CD4-positive, alpha-beta T cell (primary cell): ENCODE measurements at places on chromosomes 7 and 10.
A peak's percentile ranks its signal among the peaks of the same experiment; 100 is the strongest.

- DNase-seq = no peak
These were observed 15.4 kb downstream of the PIP4K2A start for GRCh38 chr10:22698941-22699440.

GRCh38 chr10:101609481-101609880, 21.4 kb downstream of the DPCD start:
- DNase-seq = no peak

DNA sequence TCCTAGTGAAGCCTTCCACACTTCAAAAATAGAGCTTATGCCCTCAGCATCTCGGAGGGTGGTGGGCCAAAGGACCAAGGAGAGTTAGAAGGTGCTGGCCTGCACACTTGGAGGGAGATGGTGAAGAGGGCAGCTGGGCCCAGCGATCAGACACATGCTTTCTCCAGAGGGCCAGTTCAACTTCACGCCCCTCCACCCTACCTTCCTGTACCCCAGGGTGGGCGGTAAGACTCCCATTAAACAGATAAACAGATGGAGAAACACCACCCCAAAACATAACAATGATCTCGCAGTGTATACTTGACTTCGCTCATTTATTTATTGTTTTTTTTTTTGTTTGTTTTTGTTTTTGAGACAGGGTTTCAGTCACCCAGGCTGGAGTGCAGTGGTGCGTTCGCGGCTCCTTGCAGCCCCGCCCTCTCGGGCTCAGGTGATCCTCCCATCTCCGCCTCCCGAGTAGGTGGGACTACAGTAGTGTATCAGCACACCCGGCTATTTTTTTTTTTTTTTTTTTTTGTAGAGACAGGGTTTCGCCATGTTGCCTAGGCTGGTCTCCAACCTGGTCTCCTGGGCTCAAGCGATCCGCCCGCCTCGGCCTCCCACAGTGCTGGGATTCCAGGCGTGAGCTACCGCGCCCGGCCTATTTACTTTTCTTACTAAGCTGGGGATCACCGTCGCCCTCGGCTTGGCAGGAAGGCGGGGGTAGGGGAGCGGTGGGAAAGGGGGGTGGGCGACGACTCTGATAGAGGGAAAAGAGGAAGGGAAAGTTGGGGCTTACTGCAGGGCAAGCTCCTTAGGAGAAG, 1.8 kb downstream of the C10orf95 start:
- peak; percentile 95 for DNase-seq

DNA sequence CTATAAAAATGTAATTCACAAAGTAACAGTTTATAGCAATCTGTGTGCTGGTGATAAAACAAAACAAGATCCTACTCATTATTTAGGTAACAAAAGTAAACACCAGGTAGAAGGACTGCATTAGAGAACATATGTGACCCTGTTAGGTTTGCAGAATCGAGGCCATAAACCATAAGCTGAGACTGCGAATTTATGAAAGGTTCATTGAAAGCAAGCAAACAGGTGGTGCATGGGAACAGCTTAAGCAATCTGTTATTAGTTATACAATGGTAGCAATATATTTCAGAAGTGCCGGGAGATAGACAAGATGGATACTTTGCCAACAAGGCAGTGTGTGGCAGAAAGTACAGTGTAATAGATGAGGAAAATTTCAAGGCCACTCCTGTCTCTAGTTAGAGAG, 23.5 kb upstream of the FAM133B start:
- DNase-seq = no peak

DNA sequence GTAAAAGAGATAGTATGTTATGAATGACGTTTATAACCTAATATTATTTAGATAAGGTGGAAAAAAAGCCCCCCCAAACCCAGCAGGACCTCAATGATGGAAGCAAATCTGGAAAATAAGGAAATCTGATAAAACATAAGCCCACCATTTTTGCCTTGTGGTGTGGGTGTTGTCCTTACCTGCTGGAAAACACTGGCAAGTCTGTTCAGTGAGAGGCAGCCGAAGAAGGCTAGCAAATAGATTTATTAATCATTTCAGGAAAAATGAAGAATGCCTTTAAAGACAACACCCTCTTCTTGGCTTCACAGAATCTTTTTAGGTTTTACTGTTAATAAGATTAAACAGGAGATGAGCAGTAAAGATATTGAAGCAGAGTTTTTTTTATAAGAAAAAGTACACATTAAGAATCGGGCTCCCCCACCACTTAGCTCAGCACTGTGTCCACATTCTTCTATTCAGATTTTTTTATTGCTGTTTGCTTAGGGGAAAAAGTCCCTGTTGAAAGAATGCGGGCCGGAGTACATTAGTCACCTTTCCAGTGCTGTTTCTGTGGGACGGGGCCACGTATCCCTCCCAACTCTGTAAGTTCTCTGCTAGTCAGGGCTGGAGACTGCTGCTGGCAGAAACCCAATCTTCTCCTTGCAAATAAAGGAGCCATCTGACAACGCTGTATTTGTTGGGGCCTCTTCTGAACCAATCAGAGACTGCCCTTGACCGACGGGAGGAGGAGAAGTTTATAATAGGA, 104.1 kb downstream of the EVX1 start:
- DNase-seq = no peak

DNA sequence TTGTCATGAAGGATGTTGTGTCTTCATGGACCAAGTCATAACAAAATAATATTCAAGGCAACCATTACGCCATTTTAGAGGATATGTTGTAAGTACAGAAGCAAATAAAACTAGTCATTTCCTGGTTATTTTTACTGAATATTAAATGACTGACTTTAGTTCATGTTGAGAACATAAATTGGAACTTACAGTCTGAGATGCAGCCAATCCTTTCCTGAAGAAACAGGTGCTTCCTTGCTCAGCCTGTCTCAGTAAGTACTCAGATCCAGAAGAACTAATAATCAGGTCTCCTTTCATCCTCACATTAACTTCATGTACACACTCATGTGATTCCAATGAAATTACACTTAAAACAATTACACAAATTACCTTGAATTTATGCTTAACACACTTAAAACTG, 12.3 kb downstream of the SEMA3A start:
- DNase-seq = no peak

DNA sequence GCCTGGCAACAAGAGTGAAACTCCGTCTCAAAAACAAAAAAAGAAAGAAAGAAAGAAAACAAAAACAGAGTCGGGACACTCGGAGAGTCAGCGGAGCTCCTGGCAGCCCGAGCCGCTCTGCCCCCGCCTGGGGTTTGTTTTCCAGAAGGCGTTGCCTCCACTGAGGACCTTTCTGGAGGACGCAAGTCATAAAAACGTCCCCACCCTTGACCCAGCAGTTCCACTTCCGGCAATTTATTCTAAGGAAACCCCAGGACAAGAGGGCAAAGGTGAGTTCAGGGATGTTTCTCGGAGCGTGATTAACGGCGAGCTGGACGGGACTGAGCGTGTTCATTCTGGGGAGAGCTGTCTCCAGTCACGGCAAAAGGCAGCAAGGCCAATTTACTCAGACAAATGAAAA, 27.0 kb upstream of the SUN1 start:
- DNase-seq = no peak

DNA sequence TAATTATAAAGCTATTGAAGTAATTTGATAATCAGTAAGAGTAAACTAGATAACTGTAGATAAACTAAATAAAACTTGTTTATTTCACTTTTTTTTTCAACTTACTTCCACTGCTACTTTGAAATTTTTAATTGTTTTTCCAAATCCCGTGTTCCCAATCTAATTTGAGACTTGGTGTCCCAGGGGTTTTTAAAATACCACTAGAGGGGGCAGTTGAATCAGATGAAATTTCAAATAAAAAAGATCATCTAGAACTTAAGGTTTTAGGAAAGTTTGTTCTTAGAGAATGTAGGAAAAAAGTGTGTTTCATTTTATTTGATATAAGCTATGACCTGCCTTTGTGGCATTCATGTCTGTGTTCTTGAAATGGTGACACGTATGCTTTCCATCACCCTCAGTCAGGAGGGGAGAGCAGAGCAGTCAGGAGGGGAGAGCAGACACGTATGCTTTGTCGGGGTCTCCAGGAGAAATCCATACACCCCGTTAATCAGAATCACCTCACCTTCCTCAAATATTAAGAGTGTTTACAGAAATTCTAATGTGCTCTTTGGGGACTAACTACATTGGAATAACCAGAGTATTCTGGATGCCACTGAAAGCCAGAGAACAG, 49.9 kb downstream of the C10orf67 start:
- no peak for DNase-seq

DNA sequence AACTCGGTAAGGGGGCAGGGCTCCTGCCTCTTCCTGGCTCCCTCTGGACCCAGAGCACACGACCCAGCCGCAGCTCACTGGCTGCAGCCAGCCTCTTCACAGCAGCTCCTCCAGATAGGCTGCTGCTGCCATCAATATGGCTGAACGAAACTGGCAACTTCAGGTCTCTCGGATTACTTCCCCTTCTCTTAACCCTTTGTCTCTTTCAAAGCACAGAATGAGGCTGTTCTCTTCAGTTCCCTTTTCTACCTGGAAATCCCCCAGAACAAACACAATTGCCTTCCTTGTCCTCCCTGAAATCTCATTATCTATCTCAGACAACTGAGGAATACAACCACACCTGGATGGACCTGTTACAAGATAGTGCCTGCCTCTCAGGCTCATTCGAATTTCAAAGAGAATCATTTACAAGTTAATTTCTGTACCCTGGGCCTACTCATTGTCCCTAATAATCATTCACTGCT, 193.4 kb upstream of the MBL2 start:
- DNase-seq = no peak

- DNase-seq = no peak
These were observed 72.6 kb downstream of the EPDR1 start for GRCh38 chr7:37993060-37993501.

- no peak for DNase-seq
These were observed 38.6 kb downstream of the DNAJB6 start for GRCh38 chr7:157375410-157375809.

- no peak for DNase-seq
These were observed 49.0 kb upstream of the STK17A start for GRCh38 chr7:43533801-43534479.

DNA sequence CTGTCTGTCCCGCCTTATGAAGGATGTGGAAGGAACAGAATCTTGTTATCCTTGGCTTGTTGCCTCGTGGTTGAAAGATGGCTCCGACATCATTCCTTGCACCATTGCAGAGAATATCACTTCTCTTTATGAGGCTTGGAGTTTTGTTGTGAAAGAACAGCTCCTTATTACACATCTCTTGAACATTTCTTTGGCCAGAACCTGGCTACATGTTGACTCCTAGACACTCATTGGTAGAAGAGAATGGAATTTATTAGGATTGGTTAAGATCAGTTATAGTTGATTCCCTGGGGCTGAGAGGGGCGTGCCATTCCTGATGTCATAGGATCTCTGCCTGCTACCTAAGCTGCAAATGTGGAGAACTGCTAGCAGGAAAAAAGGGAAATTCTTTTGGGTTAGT, 180.5 kb upstream of the CTBP2 start:
- DNase-seq = no peak

DNA sequence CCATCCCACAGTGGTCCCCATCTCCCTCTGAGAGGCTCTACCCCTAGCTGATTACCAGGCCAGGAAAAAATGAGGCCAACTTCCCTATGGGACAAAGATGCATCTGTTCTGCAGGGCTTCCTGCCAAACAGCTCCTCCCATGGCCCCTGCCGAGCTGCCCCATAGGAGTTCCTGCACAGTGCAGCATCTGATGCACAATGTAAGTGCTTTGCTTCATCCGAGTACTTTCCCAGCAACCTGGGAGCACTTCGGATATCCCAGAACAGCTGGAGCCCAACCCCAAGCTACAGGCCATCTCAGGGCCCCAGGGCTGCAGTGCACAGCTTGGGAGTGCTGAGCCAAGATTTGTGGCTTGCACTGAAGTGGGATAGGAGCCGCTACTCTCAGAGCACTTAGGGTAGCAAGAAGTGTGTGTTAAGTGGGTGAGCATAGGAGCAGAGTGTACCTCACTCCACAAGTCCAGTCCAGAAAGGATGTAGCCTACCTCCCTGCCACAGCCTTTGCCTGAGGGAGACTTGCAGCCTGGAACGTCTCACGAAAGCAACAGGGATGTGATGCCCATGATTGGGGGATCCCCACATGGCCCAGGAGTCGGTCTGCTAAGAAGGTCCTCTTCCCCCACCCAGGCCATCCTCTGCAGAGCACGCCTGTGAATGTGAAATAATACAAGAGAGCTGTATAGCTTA, 209.6 kb upstream of the VWC2 start:
- no peak for DNase-seq

GRCh38 chr7:57413529-57414398, 36.2 kb upstream of the ZNF716 start:
- DNase-seq = no peak

- DNase-seq = peak; percentile 56
These were observed 8.3 kb downstream of the IQCE start for GRCh38 chr7:2566890-2567678.

- DNase-seq = no peak
These were observed 26.8 kb downstream of the FRMPD2 start for GRCh38 chr10:48247680-48248079.

DNA sequence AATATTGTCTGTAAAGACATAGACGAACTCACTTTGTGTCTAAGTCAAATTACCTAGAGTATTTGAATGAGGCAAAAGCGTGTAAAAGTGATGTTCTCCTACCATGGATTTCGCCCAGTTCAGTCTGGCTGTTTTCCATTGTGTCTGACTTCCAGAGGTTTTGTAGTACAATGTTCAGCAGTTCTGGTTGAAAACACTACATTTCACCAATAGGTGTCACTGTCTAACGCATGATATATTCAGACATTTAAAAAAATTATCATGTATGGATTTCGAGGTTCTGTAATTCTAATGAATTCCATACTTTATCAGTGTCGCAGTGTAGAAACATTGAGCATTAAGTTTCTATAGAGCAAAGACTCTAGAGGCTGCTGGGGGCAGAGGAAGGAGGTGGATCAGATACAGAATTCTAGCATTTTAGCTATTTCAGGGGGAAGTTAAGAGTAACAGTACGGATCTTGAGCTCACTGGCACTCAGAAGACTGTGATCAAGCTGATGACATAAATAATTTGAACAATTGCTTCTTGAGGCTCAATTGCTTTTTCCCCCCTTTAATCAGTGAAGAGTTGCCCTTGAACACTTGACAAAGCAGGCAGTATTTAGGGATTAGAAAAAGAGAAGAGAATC, 196.9 kb upstream of the RHOBTB1 start:
- DNase-seq = no peak

DNA sequence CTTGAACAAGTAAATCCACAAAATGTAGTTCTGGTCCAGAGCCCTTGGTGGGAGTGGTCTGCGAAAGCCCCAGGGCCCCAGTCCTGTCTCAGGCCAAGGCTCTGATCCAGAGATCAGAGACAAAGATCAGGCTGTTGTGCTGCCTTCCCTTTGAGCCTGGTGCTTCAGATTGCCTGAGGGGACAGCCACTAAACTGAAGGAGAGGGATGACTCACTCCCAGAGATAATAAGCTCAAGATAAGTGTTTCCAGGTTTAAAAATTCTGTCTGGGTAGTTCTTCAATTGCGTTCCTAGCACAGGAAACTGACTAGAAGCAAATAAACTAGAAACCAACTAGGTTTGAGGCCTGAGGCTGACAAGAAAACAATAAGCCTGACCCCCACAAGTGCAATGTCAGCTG, 190.2 kb downstream of the RAMP3 start:
- DNase-seq = no peak

- DNase-seq = no peak
These were observed 110.2 kb downstream of the ST8SIA6 start for GRCh38 chr10:17344206-17344605.
